ENCODE measurements at places on chromosomes 1 and 21.
A peak's percentile ranks its signal among the peaks of the same experiment; 100 is the strongest.

- DNase-seq, result no peak
Observed at GRCh38 chr1:13595411-13595810, 11.8 kb downstream of the PDPN start.

DNA sequence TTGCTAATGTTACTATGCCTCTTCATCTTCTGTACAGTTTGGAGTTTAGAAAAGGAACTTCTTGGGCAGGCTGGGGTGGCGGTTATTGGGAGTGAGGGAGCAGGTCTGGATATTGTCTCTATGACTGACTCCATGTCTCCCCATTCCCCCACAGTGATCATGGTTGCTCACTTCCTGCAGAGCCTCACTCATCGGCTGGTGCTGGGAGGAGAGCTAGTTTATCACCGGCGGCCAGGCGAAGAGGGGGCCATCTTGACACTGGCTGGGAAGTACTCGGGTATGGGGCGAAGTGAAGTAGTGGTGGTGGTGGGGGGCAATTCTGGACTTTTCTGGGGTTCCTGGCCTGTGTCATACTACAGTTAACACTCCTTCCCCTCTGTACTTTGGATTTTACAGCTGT lies 2.2 kb downstream of the TOMM40L start:
- no peak for DNase-seq

GRCh38 chr1:203670594-203670993 lies 44.0 kb downstream of the ATP2B4 start:
- no peak for DNase-seq

DNA sequence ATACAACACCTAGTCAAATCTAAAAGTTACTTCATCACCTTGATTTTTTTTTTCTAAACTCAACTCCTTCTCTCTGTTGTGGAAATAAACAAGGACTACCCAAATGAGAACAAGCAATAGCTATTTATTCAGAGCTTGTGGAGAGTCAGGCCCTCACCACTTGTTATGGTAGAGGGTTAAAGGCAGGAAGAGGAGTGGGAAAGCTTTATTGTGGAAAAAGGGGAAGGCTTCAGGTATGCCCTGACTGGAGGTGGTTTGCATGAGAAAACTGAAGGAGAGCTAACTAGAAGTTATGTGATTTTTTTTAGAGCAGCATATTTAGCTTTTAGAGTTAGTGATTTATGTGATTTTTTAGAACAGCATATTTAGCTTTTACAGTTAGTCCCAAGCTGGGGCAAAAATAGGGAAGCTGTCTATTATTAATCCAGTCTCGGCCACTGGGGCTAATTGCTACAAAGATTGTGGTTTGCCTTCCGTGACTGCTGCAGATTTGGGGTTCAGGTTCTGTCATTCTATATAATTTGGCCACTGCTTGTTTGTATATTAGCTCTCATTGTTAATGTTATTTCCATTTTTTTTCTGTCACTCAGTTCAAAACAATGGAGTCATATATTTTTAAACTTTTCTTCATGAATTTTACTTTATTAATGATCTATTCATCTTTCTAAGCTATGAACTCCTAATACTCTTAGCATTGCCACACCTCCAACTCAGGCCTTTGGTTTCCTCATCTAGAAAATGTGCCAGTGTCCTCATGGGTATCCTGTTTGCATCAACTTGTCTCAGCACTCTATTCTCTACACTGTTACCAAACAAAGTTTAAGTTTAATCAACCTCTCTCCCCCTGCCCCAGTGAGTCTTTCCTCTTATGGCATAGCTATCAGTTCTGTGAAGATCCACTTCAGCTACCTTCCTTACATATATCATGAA lies 713.0 kb downstream of the BRINP3 start:
- DNase-seq, result no peak

- DNase-seq, result no peak
Observed at GRCh38 chr1:9045861-9046510, 19.8 kb upstream of the SLC2A7 start.

DNA sequence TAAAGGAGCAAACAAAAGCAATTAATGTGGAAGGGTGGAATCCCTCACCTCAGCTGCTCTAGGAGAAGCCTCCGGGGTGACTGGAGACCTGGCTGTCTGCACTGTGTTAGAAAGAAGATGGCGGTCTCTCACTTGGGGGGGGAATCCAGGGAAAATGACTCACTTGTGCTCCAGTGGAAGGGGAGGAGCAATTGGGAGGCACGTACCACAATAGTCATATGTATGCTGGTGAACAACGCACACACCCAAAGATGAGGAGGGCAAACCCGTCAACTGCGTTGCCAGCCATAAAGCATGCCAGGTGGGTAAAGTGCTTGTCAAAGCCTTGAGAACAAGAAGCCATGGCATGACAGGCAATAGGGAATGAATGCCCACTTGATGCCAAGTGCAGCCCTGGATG lies 22.1 kb downstream of the PLEKHA6 start:
- DNase-seq, result no peak

- no peak for DNase-seq
Observed at GRCh38 chr1:151963288-151963687, 30.4 kb downstream of the S100A10 start.

DNA sequence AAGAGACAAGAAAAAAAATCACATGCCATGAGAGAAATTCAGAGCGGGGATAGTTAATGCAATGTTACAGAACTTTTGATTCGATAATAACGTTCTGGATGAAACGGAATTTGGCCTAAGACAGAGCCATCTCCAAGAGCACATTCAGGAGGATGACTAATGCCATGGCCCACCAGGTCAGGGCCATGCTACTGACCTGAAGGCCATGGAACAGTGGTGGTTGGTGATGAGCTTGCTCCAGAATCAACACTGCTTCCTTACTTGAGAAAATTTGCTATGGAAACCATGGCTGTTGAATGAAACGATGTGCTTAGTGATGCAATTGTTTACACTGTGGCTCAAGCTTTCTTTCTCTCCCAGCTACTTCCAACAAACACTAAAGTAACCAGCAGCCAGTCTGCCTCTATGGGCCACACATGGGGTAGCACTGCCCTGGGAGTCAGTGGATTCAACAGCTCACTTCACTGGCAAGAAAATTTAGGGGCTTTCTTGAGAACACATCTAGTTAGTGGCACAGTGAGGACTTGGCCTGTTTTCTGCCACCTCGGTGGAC lies 299.1 kb downstream of the PCP4 start:
- DNase-seq, result no peak

GRCh38 chr21:32122082-32122481 lies 156.8 kb downstream of the MIS18A start:
- DNase-seq, result no peak

DNA sequence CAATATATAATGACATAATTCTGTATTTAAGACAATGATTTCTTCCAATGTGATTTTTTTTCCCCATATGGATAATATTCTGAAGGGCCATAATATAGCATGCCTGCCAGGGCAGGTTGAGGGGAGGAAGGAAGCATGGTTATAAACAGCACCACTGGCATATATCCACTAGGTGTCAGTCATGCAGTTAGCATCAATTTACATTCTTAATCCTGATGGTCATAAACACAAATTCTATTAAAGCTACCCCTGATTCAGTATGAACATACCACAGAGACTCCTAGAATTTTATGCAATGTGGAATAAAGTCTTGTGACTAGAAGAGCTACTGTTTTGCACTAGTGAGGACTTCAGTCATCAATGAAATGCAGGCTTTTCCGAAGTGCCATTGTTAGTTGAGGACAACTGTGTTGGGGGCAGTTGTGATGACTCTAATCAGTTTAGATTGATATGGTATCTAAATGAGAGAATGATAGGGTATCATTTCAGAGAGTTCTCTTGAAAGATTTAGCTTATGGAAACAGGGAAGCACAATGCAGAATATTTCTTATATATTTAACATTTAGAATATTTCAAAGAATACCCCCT lies 342.7 kb upstream of the NR5A2 start:
- DNase-seq, result no peak

- DNase-seq, result no peak
Observed at GRCh38 chr1:29437946-29438345, 201.6 kb downstream of the PTPRU start.

GRCh38 chr1:179955287-179955680 lies 674 bp downstream of the CEP350 start:
- DNase-seq, result no peak

DNA sequence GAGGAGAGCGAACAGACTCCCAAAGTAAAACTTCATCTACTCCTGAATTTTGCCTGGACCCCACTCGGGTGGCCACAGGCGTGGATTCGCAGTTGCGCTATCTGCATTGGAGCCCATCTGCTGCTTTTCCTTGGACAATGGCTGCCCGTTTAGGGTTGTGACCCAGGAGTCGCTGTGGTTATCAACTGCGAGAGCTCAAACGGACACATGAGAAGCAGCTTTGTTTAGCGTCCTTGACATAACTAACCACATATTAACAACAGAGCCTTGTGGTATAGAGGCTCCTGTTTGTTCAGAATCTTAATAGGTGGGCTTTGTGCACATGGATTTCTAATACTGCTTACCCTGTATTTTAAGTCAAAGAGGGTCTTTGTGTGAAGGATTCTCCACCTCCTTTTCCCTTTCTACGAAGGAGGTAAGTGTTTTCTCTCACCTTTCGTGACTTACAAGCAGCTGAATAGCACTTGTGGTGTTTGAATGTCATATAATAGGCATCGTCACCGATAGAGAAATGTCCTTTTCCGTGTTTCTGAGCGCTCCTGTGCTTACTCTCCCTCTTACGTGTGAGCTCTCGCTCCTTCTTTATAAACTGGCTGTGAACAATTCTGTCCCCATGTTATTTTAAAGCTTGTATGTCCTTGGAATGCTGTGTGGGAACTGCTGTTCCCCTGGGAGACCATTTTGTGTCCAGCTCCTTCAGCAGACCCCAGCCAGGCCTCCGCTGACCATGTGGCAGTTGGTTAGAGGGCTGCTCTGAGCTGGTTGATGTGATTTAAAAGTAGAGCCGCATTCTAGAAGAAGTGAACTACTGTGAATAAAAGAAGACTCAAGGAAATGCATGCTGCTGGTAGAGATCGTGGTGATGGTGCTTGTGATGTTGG lies 441.4 kb downstream of the RPS6KC1 start:
- no peak for DNase-seq

- peak; percentile 1 for DNase-seq
Observed at GRCh38 chr1:161706482-161707347, at the start of gene FCRLA. FCRLA (plus strand) TSS chr1:161707229; CDS start chr1:161707265, 36 bp downstream.

DNA sequence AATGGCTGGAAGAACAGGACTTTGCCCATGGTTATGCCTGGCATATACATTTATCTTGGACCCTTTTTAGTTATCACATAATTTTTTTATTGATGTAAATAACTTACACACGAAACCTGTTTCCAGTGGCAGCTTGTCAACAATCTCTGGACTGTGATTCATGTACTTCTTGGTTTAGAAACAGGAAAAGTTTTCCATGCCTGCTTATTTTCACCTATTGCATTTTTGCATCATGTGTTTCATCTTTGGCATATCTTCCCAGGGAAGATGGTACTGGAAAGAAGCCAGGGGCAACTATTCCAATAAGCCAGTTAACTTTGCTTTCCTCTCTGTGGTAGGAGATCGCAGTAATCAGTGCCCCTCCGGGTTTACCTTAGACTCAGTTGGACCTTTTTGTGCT lies 210.3 kb downstream of the TPR start:
- DNase-seq, result no peak

- DNase-seq, result no peak
Observed at GRCh38 chr1:41617336-41617735, 132.9 kb upstream of the EDN2 start.

- DNase-seq, result no peak
Observed at GRCh38 chr1:171501305-171502024, 16.1 kb downstream of the PRRC2C start.

DNA sequence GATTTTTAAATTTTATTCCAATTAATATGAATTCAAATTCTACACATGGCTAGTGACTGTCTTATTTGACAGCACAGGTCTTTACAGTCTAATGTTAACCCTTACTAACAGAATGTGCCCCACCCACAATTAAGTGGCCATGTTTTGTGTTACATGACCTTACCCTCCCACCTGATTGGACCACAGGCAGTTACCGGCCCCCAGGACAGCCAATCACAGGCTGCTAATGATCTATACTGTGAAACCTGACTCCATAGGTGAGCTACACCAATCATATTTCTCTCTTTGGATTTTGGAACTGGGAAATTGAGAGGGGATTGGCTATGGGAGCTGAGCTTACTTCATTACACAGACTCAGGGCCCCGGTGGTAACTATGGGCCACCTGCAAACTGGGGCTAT lies 27.5 kb downstream of the ZP4 start:
- DNase-seq, result no peak

- DNase-seq, result no peak
Observed at GRCh38 chr1:65650682-65651081, 142.0 kb upstream of the PDE4B start.

DNA sequence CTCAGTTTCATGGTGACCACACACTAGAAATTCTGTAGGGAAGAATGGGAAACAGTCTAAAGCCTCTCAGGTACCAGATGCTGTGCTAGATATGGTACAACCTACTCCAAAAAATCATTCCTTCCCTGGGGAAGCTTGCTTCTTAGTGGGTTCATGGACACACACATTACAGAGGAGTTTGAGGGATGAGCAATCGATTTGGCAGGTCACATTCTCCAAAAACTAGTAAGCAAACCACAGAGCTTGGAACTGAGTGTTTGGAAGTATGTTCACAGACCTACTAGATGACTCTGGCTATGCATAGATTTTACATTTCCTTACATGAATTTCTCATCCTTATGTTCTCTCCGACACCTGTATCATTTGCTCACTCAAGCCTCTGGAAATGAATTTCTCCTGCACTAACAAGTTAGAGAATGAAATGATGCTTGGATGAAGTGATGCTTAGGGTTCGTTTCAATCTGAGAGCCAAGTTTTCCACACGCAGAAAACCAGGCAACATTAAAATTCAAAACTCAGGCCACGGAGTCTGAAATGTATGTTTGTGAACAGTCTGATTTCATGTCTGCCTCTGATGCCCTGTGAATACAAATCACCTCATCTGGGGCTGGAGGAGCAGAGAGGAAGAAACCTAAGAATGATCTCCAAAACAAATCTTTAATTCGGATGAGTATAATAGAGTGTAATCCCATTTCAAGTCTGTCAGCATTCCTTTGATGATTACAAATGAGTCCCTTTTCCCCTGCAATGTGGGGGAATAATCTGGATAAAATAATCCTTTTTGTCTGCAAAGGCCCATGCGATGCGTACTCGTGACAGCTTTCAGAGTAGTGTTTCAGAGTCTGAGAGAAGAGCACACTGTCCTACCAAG lies 11.0 kb downstream of the EVA1C start:
- no peak for DNase-seq

DNA sequence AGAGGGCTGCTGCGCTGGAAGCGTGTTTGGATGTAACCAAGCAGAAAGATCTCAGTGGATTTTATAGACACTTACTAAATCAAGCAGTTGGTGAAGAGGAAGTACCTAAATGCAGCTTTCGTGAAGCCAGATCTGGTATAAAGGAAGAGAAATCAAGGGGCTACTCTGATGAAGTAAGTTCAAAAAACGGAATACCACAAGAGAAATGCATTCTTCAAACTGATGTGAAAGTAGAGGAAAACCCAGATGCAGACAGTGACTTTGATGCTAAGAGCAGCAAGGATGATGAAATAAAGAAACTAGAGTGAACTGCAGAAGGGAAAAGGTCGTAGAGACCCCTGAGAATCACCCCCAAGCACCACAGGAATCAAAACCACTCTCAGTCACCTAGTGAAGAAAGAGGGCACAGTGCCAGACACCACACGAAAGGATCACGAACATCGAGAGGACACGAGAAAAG lies 40.8 kb upstream of the NEXN start:
- DNase-seq, result no peak

All from caudate nucleus (tissue), 63 donors.